ENCODE measurements at places on chromosomes 12 and 14.

DNA sequence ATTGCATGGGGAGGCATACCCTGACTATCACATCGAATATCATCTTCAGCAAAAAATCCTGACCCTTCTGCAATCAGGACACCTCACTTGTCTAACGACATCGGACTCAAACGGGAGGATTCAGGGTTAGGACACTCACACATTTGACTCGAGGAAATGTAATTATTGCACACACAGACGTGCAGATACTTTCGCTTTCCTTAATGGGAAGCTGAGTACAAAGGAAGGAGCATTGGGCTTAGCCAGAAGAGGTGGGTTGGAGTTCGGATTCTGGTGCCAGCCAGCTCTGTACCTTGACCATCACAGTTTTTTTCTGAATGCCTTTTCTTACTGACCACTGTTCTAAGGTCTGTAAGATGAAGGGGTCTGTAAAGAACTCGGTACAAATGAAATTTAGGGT lies 260.4 kb downstream of the GALC start:
- DNase-seq = peak; percentile 25

DNA sequence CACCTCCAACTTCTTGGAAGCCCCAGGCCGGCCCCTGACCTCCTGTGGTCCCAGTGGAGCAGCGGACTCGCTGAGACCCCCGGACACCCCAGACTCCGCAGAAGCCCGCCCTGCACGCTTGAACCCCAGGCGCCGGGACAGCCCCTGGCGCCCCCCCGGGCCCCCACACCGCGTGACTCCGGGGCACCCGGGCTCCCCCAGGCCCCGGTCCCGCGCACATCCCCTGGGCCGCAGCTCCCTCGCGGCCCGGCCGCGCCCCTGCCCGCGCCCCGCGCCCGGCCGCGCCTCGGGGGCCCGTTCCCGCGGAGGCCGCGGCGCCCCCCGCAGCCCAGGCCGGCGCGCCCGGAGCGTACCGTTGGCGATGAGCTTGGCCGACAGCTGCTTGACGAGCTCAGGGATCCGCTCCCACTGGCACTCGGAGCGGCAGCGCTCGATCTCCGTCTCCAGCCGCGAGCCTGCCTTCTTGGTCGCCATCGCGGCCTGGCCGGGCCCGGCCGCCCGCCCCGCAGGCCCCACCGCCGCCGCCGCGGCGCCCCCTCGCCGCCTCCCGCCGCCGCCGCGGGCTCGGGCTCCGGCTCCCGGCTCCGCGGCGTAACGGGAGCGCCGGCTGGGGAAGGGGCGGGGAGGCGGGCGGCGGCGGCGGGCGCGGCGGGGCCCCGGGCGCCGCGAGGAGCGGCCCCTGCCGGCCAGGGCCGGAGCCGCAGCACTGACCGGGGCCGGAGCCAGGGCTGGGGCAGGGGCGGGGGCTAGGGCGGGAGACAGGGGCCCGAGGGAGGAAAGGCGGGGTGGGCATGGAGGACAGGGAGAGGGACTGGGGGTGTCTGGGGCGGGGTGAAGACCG lies at the start of gene TTC7B:
TTC7B (minus strand) TSS at position 609 of the 841 bp plus-strand sequence; CDS start at position 474, 135 bp downstream.
- DNase-seq = peak; percentile 40

DNA sequence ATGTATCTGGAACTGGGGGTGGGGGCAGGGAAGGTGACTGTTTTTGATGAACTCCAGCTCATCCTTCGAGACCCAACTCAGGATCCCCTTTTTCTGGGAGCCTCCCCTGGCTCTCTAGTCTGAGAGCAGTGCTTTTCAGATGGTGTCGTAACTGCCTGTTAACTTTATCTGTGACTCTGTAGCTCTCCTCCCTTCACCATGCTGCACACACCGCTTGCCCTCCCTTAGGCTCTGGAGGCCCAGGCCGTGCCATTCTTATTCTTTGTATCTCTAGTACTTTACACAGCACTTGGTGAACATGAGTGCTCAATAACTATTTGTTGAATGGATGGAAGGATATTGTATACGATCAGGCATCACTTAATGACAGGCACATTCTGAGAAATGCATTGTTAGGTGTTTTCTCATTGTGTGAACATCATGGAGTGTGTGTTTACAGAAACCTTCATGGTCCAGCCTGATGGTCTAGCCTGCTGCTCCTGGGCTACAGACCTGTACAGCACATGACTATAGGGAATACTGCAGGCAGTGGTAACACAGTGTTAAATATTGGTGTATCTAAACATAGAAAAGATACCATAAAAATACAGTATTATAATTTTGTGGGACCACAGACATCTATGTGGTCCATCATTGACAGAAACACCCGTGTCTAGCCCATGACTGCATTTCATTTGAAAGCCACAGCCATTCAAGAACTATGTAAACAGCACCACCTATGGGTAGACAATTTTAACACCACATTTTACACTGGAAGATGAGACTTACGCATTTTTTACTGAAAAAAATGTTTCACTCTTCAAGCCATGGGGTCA lies 91.8 kb downstream of the EML1 start:
- peak; percentile 60 for DNase-seq

DNA sequence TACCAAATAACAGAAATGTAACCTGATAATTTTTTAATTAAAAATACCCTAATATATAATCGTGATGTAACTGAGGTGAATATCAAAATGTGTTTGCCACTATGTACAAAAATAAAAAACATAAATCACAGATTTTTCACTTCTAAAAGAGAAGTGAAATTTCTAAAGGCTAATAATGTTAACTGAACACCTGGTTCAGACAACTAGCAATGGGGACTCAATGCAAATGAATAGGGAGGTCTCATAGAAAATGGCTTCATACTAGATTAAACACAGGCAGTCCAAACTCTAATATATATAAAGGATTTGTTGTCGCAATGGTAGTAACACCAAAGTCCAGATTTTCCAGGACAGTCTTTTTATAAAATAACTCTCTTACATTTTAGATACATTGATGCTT lies 365.4 kb upstream of the ATP2B1 start:
- DNase-seq = no peak

GRCh38 chr14:89327771-89328212 lies 89.2 kb downstream of the FOXN3 start:
- no peak for DNase-seq

DNA sequence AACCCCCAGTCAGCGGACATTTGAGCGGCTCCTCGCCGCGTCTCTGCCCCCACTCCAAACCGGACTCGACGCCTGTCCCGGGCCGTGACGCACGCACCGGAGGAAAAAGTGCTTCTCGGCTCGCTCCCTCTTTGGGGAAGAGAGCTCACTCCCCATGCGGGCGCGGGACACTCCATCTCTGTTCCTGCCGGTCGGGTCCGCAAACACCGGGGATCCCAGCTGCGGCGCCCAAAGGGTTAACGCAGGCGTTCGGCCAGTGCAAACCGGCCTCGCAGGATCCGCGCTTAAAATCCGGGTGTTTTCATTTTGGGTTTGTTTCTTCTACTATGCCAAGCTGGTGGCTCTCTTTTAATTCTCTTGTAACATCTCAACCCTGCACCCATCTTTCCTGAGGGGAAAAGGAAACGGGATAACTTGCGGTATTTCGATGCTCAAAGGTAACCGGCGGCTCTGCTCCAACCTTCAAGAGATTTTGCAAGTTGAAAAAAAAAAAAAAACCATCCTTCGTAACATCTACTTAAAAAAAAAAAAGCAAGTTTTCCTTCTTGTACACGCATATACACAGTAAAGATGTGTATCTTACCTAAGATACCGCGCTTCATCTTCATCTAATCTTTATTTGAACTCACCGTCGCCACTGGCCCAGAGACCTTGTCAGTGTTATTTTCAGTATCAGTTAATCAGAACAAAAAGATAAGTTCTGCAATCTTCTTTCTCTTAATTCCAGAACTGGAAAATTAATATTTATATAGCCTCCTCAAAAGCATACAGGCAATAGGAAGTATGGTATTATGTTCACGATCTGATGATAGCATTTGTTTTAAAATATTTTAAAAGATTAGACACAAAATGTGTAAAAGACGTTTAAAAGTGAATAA lies 1.6 kb upstream of the ATP2B1 start:
- DNase-seq = peak; percentile 73

DNA sequence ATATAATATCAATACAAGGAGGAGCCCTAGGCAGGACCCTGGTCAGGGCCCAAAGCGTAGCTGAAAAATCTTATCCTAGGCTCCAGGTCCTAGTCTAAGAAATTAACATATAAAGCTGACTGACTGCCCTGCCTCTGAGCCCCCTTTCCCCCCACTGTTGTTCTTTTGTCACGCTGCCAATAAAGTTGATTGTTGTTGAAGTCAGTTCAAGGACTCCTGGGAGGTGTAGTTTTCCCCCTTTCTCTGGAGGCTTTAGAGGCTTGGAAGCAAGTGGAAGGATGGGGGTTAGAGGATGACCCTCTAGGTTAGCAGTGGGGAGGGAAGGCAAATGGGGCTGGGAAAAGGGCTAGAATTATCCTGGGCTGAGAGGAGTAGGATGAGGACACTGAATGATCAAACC lies 3.2 kb downstream of the PPP1R1A start:
- no peak for DNase-seq

DNA sequence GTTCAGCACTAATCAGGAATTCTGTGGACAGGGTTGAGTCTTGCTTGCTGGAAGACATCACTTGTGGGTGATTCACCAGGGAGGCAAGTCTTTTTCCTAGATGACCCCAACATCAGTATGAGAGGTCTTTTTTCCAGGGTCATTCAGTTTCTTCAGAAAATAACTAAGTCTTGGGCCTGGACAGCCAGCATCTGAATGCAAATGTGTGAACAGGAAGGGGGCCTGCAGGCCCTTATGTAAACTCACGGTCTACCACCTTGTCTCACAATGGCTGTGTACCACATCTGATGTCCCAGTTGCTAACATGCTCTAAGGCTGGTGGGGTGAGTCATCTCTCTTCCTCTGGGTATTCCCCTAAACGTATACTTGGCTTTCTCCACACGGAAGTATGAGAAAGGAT lies 79.2 kb downstream of the HECTD4 start:
- no peak for DNase-seq

GRCh38 chr14:40123816-40124215 lies 691.6 kb upstream of the FBXO33 start:
- DNase-seq = no peak

- DNase-seq = no peak
Observed at GRCh38 chr14:32571551-32571950, 242.5 kb downstream of the AKAP6 start.

DNA sequence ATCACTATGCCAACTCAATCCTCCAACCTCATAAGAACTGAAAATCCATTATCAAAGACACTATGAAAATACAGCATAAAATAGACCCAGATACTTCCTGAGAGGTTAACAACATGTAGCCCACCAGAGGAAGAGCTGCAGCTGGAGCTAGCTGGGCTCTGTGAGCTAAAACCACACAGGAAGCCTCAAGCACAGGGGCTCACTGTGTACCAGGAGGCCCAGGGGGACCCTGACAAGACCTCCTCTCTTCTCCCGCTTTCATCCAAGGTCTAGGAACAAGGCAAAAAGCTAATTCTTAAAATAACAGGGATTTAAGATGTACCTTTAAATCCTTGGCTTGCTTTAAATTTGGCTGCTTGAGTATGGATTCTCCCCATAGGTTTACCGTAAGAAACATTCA lies 53.6 kb downstream of the EIF2S3B start:
- no peak for DNase-seq

DNA sequence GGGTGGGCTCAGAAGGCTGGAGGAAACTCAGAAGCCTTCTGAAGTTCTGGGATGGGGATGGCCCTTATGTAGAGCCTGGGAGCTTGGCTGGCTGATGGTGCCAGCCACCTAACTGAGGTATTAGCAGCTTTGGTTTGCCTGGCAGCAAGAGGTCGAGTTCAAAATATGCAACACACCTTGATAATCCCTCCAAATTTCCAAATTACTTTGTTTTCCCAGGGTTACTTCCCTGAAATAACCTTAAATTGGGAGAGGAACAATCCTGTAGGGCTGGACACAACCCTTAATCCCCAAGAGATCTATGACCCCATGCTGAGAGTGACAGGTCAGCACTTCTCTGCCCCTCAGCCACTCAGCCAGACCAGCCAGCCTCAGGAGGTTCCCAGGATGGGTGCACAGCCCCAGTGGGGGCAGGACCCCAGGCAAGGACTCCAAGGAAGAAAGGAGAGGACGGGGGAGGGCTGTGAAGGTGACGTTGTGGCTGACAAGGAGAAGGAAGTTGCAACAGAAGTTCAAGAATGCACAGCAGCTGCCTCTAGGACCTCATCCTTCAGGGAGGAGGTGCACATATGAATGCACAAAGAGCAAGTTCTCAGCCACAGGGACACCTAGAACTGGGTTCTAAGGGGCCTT lies 18.6 kb upstream of the KRT77 start:
- DNase-seq = no peak

- no peak for DNase-seq
Observed at GRCh38 chr12:83121897-83122622, 435.4 kb downstream of the TMTC2 start.

GRCh38 chr12:19893514-19893913 lies 454.2 kb downstream of the AEBP2 start:
- DNase-seq = peak; percentile 74

DNA sequence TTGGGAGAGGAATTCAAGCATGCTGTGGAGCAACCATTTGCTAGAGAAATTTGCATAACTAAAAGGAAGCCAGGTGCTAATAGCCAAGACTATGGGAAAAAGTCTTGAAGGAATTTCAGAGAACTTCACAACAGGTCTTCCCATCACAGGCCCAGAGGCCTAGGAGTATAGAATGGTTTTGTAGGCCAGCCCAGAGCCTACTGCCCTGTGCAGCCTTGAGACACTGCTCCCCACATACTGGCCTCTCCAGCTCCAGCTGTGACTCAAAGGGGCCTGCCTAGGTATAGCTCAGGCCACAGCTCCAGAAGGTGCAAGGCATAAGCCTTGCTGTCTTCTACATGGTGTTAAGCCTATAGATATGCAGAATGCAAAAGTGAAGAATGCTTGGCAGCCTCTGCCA lies 227.1 kb downstream of the SLC2A13 start:
- DNase-seq = no peak

DNA sequence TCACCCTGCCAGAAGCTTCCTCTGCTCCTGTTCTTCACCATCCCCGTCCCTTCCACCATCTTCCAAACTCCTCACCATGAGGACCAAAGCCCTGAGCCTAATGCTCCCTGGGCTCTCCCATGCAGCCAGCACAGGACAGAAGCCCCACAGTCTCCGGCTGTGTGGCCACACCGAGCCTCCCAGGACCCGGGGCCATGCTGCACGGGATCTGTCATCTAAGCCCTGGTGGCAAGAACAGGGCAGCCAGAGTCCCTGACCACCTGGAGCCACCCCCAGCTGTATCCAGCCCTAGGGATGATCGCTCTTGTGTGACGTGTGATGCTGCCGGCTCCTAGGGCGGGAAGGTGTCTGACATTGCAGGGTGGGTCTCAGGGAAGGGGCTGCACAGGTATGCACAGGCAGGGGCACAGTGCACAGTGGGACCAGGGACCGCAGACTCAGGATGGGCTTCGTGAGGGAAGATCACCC lies 8.1 kb downstream of the TMEM179 start:
- no peak for DNase-seq

- no peak for DNase-seq
Observed at GRCh38 chr12:47876440-47876960, 28.3 kb downstream of the VDR start.

- no peak for DNase-seq
Observed at GRCh38 chr12:76591476-76591875, 31.9 kb upstream of the OSBPL8 start.

DNA sequence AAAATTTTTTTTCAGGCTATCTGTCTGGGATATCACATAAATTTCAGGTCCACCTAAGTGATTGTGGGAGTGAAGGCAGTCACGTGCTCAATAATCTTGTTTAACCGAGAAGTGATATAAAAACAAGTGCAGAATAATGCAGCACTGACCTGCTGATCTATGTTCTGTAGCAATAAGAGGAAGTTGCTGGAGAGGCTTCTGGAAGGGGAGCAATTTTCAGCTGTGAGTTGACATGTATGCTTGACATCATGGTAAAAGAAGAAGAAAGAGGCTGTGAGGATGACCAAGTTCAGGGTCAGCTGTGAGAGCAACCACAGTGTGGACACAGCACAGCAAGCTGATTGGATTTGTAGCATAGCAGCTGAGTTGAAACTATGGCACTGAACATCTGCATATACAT lies 172.0 kb upstream of the PELI2 start:
- DNase-seq = peak; percentile 66

Measured in OCI-M1 (cell line).